ENCODE measurements at places on chromosomes 7 and 10.

DNA sequence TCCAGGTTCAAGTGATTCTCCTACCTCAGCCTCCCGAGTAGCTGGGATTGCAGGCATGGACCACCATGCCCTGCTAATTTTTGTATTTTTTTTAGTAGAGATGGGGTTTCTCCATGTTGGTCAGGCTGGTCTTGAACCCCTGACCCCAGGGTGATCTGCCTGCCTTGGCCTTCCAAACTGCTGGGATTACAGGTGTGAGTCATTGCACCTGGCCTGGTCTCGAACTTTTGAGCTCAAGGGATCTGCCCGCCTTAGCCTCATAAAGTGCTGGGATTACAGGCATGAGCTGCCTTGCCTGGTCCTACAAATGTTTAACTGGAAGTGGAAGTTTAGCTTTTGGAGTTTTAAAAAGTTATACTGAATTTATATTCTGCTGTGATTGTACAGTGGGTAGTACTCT, 2.8 kb downstream of the MLLT10 start:
- no peak for DNase-seq

DNA sequence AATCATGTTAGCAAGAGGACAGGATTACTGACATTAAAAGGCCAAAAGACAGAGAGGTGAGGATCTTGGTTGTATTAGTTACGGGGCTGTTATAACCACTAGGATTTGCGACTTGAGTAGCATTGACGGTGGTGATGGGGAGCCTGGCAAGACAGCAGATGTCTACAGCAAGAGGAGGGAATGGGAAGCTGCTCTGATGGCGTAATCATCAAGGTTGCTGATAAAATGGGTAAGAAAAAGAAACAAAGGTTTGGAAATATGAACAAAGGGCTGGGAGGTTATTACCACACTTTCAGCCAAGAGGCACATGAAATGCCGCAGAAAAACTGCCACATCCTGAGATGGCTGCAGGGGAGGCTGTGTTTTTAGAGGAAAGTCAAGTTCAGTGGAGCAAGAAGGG, 33.9 kb downstream of the TMEM229A start:
- DNase-seq: no peak

DNA sequence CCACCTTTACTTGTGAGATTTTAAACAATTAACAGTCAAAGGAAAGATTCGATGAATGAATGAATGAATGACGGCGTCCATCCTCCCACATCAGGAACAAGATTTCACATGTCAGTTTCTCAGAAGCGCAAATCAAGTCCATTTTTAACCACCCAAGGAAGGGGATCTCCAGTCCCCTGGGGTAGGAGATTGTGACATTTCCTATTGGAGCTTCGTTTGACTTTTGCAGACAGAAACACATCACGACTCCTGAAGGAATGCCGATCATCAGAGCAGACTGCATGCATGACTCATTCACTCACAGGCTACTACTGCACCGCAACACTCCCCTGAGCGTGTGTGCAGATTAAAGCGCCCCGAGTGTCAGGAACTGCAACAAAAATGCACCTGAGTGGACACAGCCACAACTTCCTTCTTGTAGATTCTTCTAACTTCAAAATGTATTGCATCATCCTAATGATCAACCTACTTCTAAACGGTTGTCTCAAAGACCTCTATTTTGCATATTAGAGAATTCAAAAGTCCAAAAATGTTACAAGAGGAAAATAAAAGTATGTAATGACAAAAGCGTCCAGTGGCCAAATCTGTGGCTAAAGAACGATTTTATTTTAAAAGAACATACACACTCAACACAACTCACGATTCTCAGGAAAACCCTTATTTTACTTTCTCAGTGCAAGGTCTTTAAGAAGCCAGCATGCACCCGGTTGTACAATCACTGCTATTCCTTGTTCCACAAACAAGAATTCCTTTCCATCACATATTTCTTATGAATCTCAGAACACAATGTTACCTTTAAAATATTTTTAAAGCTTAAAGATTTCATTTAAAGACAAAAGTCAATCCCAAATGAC, 172.6 kb downstream of the FAM107B start:
- no peak for DNase-seq

DNA sequence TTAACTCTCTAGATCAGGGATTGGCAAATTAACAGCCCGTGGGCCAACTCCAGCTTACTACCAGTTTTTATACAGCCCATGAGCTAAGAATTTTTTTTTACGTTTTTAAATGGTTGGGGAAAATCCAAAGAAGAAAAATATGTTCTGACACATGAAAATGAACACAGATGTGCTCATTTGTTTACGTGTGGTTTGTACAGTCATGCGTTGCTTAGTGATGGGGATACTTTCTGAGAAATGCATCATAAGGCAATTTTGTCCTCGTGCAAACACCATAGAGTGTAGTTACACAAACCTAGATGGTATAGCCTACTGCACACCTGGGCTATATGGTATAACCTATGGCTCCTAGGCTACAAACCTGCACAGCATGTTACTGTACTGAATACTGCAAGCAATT, 8.3 kb upstream of the SMKR1 start:
- no peak for DNase-seq

GRCh38 chr7:71055504-71055903, 76.4 kb upstream of the GALNT17 start:
- DNase-seq: no peak

- no peak for DNase-seq
Observed at GRCh38 chr10:30818854-30819253, 189.3 kb upstream of the LYZL2 start.

DNA sequence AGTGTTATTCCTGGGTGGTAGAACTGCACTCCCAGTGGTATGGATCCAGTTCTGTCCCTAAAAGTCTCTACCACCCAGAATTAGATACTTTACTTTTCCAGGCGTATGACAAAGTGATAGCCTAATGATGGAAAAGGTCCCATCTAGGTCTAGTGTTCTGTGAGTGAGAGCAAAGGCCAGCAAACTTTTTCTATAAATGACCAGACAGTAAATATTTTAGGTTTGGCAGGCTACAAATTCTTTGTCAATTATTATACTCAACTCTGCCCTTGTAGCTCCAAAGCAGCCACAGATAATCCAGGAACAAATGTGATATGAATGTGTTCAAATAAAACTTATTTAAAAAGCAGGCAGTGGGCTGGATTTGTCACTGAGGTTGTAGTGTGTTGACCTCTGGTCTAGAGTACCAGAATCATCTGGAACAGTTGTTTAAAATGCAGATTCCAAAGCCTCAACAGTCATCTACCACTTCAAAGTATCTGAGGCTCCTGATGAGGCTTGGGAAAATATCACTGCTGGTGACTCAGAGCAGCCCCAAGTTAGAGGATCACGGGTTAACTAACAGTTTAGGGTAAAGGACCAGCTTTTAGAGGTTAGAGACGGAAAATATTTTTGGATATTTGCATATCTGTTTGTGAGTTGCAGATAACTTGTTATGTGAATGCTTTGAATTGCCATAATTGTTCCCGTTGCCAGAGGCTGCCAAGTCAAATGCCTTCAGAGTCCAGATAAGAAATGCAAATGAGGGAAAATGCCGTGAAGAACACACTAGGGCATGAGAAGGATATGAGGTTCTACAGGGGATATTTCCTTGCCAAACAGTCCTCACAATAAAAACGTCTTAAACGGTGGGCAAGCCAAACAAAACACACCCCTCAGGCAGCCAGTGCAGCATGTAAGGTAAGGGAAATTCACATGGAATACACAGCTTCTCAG, 19.4 kb downstream of the NRAP start:
- no peak for DNase-seq

GRCh38 chr10:132366006-132366405, 31.0 kb upstream of the PWWP2B start:
- no peak for DNase-seq

DNA sequence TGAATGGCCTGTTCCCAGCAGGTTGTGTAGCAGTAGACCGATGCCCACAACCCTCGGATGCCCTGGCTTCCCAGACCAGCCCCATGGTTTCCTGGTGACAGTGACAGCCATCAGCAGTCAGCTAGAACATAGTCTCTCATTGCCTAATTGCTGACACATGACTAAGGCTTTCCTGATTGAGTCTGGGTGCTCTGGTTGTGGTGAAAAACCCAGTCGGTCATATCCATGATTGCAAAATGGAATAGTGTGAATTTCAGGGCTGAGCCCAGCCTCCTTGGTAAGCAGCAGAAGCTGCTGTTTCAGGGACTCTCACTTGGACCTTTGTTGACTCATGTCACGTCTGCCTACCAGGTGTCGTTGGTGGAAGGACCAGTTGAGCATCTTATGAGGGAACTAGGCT, 36.6 kb downstream of the POR start:
- no peak for DNase-seq

DNA sequence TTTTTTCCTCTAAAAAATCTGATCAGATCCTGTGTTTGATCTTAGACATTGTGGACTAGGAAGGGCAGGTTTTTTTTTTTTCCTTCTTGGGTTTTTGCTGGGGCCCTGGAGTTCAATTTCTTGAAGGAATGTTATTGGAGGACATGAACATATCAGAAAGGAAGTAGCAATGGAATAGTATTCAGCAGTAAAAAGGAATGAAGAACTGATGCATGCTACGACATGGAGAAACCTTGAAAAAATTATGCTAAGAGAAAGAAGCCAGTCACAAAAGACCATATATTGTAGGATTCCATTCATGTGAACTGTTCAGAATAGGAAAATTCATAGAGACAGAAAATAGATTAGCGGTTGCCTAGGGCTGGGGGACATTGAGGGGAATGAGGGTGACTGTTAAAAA, 34.0 kb downstream of the FGF8 start:
- DNase-seq: no peak

DNA sequence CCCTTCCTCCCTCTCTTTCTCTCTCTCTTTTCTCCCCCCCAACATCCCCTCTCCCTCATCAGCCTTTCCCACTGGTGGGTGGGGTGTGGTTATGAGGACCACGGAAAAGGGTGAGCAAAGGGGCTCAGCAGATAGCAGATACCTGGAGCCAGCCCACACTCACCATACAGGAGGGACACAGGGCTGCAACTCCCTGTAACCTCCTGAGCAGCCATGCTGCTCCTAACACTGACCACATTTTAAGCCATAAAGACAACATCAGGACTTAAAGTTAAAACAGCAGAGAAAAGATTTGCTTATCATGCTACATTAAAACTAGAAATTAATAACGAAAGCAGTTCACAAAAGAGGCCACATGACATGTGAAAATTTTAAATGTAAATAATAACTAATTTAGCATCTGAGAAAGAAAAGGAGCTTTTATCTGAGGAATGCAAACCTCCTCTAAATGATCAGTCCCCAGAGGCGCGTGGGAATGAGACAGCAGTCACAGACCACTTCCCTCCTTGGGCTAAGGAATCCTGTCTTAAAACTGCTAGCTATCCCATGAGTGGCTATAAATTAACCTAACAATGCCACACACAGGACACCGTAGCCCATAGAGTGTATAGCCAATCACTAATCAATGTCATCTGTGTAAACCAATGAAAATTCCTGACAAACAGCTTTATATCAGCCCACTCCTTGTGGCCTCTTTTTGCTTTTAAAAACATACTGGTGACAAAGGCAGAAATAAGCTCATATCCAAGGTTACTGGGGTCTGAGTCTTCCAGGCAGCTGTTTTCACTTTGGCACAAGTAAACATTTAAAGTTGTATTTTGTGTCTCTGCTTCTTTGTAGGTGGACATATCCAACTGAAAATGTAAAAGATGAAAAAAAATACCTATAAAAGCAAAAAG, 33.3 kb downstream of the PKD1L1 start:
- no peak for DNase-seq

DNA sequence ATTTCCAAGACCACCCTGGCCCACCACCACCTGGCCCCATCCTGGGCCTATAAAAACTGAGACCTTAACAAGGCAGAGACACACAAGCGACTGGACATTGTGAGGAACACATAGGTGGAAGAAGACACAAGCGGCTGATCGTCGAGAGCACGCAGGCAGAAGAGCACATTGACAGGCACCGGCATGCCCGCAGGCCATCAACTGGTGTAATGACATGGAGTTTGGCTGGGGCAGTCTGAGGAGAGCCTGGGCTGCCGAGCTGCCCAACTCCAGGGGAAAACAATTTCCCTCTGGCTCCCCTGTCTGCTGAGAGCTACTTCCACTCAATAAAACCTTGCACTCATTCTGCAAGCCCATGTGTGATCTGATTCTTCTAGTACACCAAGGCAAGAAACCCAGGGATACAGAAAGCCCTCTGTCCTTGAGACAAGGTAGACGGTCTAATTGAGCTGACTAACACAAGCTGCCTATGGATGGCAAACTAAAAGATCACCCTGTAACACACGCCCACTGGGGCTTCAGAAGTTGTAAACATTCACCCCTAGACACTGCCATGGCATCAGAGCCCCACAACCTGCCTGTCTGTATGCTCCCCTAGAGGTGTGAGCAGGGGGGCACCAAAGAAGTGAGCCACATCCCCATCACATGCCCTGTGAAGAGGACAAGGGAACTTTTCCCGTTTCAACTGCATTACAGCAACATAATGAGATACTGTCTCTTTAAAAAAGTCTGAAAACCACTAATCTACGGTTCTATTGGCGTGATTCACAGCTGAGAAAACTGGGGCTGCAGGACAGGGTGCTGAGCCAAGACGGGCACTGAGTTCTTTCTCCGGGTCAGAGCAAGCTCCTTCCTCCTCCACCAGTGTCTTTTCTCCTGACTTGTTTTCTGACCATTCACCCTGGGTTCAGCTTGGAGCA, 18.5 kb upstream of the TNS3 start:
- DNase-seq: no peak

DNA sequence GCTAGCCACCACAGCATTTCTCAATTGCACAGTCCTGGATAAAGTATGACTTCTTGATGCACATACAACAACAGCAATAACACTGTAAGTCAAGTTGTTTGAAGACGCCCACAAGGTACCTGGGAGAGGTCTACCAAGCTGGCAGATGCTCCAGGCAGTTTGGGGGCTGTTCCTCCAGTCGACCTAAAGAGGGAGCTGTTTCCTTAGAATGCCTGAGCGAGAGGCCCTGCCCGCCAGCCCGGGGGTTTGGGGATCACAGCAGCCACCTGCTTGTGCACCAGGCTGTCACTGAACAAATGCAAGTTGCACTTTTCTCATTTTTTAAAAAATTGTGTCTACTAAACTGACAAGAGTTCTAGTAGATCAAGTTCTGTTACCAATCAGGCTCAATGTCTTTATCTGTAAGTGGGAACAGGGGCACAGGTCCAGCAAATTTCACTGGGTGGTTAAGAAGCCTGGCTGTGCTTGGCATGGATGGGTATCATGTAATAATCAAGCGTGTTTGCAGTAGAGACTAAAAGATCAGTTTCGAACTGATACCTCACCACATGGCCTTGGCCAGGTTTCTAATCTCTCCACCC, 193.8 kb upstream of the ADO start:
- peak; percentile 86 for DNase-seq

DNA sequence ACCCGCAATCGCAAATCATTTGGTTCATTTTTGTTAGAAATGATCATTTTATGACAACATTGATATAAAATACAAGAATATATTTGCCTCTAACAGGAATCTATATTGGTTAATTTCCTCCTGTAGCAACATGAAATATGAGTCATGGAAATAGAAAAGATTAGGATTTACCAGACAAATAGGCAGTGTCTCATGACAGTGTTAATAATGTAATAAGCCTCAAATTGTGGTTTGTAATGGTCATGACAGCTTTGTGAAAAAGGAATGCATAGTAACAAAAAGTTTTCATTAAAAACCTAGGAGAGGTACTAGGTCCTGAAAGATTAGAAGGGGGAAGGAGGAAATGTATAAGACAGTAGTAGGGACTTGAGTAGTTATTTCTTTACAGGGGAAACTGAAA, 7.9 kb upstream of the SLK start:
- no peak for DNase-seq

Measured in COR-L47 (cell line).